Choroid plexus epithelial cell (primary cell): ENCODE measurements at places on chromosomes 2 and 18.

- peak; percentile 6 for DNase-seq
Measured at GRCh38 chr2:182447163-182447562, 20.3 kb upstream of the PDE1A start.

DNA sequence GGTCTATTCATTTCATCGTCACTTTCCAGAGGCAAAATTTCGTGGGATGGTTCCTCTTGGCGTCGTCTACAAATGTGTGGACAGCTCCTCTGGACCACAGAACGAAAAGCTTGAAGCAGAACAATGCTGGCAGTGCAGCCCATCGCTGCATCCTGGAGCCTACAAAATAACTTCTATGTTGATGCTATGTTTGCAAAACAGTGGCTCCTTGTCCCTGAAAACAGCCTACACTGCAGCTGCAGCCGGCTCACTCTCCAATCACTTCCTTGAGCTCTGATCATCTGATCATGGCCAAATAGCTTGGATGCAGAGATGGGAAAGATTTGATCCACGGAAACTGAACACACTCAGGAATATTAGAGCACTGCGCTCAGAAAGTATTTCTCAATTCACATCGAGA, 60.0 kb downstream of the DOCK10 start:
- no peak for DNase-seq

DNA sequence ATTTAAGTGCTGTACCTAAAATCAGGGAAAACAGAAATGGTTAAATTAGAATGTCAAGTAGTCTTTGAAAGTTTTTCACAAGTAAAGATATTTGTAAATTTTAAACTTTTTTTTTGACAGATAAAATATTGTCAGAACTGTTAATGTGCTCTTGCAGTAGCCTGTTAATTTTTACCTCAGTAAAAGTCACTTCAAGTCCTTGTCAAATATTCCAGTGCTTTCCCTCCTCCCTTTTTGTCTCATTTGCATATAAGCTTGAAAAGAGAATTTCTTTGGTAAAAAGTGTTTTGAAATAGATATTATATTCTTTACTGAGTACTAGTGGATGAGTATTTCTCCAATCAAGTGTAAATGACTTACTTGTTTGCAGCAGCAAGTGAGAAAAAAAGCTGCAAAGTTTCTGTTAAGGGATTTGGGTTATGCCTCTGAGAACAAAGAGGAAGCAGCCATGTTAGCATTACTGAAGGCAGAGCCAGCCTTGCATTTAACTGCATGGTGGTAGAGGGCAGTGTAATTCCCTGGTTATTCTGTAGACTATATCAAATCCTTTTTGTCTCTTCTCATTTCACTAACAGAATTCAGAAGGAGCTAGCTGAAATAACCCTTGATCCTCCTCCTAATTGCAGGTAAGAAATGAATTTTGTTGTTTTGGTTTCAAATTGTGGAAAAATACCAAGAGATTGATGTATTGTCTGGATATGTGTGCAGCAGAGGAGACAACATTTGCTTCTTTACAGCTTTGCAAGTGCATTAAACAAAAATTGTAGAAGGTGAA, 3.2 kb downstream of the UBE2E3 start:
- peak; percentile 82 for DNase-seq

DNA sequence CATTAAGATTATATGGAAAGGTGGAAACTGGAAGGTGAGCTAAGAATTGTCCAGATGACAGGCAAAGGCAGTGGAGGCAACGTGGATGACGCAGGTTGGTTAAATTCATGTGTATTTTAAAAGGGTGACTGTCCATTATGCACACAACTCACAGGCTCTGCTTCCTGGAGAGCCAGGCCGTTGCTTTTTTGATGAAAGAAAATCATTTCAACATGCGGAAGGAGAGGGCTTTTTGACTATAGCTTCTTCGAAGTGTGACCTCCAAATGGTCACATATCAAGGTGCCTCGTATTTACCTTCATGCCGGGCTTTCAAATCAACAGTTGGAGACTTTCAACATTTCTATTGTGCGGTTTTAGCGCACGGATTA, 126.7 kb downstream of the MYCN start:
- no peak for DNase-seq

DNA sequence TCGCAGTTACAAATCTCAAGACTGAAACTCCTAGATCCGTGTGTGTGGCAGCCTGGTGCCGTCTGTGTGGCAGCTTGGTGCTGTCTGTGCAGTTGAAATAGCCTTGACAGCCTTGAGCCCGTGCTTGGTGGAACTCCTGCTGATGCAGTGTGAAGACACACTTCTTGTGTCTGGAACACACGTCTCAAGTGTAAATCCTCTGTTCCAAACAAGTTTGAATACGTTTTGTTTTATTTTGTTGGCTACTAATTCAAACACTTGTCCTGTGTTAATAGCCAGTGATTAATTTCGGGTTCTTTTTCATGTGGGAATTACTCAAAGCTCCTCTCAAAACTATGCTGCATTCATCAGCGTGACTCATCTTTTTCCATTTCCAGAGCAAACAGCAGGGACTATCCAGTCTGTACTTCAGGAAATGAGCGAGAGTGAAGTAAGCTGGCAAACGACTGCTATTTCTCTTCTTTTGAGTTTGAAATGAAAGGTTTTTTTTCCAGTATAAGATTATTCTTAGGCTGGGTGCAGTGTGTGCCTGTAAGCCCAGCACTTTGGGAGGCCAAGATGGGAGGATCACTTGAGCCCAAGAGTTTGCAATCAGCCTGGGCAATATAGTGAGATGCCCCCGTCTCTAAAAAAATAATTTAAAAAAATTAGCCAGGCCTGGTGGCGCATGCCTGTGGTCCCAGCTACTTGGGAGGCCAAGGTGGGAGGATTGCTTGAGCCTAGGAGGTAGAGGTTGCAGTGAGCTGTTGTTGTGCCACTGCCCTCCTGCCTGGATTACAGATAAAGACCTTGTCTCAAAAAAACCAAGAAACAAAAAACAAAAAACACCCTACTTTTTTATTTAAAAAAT, 152.9 kb downstream of the SPP2 start:
- DNase-seq, result peak; percentile 96

DNA sequence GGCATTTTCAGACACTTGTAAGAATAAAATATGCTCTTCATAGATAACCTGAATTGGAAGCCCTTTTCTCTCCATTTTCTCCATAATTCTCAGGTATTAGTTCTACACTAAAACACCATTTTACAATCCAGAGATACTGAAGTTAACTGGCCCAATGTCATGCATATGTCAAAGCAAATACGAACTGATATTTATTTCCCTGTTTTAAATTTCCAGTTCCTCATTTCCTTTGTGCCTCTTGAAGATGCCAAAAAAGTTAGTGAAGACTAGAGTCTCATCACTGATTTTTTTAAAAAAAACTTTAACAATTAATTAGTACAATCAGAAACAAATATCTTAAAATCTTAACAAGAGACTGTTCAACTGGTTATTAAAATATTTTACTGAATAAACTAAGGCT, 52.8 kb upstream of the ITGB6 start:
- no peak for DNase-seq

- no peak for DNase-seq
Measured at GRCh38 chr2:65607662-65608305, 175.4 kb upstream of the SPRED2 start.

GRCh38 chr2:30265052-30266015, 34.0 kb downstream of the LBH start:
- peak; percentile 39 for DNase-seq

- DNase-seq, result no peak
Measured at GRCh38 chr2:56291711-56292110, 107.9 kb downstream of the CCDC85A start.

DNA sequence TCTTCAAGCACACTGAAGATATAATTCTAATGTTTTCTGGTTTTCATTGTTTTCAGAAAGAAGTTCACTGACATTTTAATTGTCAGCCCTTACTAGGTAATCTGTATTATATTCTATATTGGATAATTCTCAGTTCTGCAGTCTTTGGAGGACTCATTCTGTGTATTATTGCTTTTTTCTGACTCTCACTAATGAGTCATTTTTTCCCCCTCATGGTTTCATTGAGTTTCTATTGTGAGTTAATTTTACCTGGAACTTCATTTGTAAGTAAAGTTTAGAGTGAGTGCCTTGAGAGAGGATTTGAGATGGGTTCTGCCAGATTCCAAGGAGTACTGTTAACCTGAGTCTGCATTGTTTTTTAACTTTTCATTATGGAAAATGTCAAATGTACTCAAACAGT, 90.4 kb upstream of the LYPD1 start:
- no peak for DNase-seq

DNA sequence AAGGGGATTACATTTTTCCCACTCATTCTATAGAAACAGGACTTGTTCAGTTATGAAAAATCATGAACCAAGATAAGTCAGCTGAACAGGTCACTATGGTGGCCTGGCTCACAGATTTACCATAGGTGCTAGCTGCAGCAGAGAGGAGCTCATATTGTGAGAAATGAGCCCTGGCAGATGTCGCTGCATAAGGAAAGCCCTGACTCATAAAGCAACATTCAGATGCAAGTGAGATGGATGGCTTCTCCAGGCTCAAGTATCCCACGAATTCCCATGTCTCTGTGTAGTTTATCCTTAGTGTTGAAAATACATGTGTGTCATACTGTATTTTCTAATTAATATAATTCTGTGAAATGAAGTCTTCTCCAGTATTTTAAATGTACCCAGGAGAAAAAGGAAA, 115.0 kb upstream of the LHCGR start:
- DNase-seq, result no peak

GRCh38 chr2:7953195-7953594, 728.7 kb upstream of the ID2 start:
- no peak for DNase-seq

- DNase-seq, result no peak
Measured at GRCh38 chr2:48207201-48207641, 300.9 kb upstream of the FBXO11 start.

DNA sequence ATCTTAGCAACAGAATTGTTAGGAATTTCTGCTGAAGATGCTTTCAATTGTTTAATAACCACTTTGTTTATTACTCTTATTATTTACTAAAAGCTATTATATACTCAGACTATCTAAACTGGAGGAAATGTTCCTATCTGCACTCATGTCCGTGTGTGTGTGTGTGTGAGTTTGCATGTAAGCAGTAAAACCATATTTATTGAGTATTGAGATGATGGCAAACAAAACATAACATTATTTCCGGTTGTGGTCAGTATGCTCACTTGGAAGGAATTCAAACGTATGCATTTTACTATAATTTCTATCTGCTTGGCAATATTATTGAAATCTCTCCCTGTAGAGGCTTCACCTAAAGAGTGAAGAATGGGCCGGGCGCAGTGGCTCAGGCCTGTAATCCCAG, 43.0 kb upstream of the ZNF804A start:
- DNase-seq, result no peak

GRCh38 chr2:85536479-85536878, 2.5 kb upstream of the MAT2A start:
- DNase-seq, result peak; percentile 60

DNA sequence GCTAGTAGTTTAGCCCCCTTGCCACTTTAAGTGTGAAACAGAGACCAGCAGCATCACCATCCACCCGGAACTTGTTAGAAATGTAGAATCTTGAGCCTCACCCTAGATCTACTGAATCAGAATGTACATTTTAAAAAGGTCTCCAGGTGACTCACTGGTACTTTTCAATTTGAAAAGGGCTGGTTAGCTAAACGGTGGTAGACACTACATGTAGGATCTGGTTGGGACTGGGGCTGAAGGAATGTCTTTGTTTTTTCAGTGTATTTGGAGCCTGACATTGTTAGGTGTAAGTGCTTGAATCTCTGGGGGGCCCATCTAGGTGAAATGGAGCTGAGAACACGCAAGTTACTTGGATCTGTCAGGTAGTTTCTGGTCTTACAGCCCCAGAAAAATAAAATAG, 44.0 kb upstream of the XPO1 start:
- DNase-seq, result no peak

GRCh38 chr18:10804126-10804525, 278.3 kb downstream of the NAPG start:
- DNase-seq, result no peak

GRCh38 chr2:44205169-44205568, 36.5 kb downstream of the PPM1B start:
- no peak for DNase-seq

DNA sequence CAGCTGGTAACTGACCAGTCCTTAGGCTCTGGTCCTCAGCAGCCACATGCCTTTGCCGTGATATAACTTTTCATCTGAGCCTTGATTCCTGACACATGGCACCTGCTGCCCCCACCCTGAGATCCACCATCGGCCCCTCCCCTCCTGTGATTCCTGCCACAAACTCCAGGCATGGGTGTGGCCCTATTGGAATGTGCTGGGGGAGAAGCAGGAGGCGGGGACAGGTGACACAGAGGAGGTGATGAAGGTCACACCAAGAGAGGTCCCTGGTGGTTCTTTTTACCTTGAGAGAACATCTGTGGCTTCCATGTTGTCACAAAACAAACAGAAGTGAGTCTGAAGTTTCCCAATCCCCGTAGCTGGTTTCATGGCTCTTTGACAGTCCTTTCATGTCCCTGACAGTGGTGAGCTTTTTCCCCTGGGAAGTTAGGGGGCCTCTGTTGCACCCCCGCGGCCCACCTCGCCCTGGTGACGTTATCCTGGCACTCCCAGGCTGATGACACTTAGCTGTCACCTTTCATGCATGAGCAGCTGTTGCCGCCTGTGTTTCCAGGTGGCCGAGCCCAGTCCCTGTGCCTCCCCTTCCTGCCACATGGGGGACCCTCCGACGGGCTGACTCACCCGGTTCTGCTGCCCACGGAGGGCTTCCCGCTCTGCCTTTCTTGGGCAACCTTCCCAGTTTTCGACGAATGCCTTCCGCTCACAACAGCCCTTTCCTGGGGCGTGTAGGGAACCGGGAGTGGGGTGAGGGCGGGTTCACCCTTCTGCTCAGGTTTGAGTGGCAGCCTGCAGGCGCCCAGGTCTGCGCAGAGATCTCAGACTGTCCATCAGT, 66.3 kb upstream of the GLI2 start:
- peak; percentile 47 for DNase-seq

DNA sequence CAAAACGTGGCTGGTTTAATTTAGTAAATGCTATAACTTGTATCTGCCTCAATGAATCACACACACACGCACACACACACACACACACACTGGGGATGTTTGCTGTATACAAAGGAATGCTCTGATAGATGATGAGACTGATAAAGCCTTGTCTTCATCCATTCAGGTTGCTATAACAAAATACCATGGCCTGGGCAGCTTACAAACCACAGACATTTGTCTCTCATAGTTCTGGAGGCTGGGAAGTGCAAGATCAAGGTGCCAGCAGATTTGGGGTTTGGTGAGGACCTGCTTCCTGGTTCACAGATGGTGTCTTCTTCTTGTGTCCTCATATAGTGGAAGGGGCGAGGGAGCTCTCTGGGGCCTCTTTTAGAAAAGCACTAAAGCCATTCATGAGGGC, 149.5 kb upstream of the HDAC4 start:
- DNase-seq, result no peak

- DNase-seq, result no peak
Measured at GRCh38 chr2:63058921-63059792, 8.5 kb downstream of the OTX1 start.

DNA sequence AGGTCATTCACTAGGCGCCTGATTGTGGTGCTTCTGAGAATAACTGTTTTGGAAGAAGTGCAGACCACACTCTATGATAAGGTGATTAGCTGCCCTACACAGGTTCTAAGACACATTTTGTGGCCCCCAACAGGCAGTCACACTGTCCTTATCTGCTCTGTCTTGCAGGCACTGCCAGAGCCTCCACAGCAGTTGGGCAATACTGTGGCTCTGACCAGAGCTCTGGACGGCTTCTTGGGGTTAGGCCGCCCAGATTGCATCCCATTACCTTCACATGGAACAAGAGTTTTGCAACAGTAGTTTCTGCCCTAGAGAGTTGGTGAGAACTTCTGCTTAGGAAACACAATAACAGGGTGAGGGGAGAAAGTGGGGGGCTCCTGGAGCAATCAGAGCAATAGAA, 22.7 kb downstream of the RUFY4 start:
- no peak for DNase-seq
